ENCODE measurements at places on chromosomes 3 and 15.
A peak's percentile ranks its signal among the peaks of the same experiment; 100 is the strongest.

DNA sequence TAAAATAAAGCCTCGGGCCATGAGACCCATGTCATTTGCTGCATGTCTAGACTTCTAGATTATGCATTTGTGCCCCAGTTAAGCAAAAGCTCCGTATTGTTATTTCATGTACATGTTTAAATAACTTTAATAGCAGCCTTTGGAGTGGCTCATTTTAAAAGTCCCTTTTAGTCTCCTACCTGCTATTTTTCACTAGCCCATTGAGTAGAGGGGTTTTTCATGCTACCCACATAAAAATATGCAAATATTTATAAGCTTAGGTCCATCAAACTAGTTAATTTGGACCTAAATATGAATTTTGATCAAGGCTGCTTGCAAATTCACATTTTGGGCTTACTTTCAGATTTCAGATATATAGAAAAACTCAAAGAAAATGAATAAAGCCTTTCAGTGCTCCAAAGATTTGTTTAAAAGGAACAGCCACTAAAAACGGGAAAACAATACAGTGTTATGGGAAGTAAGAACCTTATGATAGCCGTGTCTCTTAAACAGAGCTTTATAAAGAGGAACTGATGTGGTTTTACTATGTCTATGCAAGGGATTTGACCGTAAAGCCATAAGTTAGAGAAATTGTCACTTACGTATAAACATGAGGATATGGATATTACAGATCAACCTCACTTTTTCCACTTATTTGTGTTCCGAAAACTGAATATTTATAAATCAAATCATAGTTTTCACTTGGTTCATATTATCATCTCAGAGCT, 30.0 kb downstream of the FILIP1L start:
- DNase-seq, result no peak

- no peak for DNase-seq
Measured at GRCh38 chr3:108578064-108578463, 11.2 kb downstream of the CIP2A start.

DNA sequence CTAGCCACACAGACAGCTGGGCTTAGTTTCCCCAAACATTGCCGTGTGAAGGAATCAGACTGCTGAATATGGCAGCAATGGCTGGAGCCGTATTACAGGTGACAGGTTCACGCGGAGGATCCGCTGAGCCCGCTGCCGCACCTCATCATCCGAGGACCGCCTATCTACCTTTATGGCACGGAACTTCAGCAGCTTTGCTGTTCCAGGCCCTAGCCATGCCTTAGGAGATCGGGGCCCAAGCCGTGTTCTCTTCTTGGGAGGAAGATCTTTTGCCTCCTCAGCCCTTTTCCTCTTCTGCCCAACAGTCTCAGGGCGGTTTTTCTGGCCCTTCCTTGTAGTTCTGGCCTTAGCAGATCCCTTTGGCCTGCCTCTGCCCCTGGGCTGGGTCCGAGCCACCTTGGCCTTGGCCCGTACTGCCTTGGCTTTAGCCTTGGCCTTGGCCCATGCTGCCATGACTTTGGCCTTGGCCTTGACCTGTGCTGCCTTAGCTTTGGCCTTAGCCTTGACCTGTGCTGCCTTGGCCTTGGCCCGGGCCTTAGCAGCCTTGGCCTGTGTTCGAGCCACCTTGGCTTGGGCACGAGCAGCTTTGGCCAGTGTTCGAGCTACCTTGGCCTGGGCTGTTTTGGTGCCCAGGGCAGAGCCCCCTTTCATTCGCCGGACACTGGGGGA, 3.2 kb downstream of the CCDC71 start:
- no peak for DNase-seq

DNA sequence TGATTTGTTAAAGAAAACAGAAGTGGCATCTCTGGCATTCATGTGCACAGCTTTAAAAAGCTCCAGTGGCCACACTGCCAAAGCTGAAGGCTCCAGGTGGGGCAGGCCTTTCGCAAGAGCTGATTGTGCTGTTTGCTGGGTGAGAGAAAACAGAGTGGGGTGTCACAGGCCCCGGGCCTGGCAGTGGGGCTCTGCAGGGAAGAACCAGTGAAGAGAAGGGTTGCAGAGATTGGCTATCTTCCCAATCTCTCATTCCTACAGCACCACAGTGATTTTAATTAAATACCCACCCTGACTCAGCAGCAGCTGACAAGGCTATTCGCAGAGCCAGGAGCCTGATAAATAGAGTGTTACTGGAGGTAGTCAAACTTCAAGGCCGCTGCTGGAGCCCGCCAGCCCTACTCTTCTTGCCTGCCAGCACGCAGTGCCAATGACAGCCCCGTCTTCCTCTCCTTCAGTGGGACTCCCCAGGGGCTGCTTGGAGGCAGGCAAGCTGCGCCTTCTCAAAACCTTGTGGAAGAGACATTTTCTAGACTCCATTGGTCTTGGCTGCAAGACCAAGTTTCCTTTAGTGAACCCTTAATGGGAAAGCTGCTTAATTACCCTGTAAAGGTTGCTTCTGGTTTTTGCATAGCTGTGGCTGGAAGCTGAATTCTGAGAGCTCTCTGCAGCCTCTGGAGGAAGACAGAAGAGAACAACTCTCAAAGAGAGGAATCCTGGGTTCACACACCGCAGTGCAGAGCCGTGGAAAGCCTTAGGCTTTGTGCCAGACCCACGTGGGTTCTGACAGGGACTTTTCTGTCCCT, 225.8 kb upstream of the SLCO3A1 start:
- no peak for DNase-seq

GRCh38 chr3:43624619-43625305, 3.0 kb upstream of the ANO10 start:
- no peak for DNase-seq

GRCh38 chr3:25532431-25533162, 104.5 kb downstream of the RARB start:
- DNase-seq, result no peak

DNA sequence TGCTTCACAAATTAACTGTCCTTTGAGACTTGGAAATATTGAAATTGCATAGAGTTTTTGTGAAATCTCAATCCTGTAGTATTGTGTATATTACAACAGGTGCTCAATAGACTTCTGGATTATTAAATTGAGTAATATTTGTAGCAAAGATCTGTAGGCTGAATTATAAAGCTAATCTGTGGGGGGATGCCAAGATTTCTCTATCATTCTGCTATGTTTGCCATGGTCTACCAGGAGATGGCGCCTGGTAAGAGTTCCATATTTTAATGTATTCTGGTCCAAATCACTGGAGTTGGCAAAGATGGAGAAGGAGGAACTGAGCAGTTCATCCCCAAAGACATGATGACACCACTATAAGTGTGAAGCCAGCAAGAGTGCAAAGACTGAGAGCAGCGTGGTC, 340.9 kb upstream of the TPRG1 start:
- DNase-seq, result no peak

DNA sequence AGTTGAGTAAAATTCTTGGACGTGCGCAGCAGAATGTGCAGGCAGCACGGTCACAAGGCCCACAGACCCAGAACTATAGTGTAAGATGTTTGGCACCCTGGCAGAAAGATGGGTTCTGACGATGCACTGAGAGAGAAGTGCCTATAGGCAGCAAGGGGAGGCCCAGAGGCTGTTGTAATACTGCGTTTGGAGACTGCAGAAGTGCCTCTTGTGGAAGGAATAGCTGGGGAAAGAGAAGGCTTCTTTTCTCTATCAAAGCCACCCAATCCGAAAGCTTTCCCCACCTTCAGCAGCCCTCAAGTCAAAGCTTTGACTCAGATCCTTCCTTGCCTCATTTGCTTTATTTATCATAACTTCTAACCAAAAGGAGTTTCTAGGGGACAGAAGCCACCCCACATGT, 5.2 kb upstream of the SIN3A start:
- no peak for DNase-seq

- peak; percentile 67 for DNase-seq
Measured at GRCh38 chr3:159763602-159764489, 224.8 kb upstream of the IL12A start.

DNA sequence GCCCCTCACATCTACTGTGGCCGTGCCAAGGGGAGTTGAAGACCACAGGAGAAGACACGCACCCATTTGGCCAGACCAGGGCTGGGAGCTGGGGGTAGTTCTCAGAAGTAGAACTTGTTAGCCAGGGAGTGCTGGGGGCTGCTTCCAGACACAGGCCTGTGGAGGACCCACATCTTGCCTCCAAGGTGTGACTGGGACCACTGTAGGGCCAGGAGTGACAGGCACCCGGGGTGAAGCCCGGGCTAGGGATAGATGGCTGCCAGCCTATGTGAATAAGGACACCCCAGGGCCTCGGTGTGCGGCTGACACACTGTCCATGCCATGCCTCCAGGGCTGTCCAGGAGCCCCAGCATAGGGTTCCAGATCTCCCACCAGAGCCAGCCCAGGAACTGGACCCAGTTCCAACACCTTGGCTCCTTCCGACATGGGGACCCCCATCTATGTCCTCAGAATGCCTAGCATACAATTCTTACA, 1.8 kb downstream of the ANPEP start:
- DNase-seq, result no peak

GRCh38 chr3:105944276-105944675, 75.5 kb upstream of the CBLB start:
- no peak for DNase-seq

- no peak for DNase-seq
Measured at GRCh38 chr3:10533737-10534023, 28.3 kb upstream of the ATP2B2 start.

GRCh38 chr15:95295896-95296625, 1034.4 kb upstream of the NR2F2 start:
- DNase-seq, result no peak

GRCh38 chr15:37638691-37639090, 295.7 kb upstream of the TMCO5A start:
- no peak for DNase-seq

- DNase-seq, result no peak
Measured at GRCh38 chr3:52193065-52193464, 4.9 kb upstream of the ALAS1 start.

GRCh38 chr3:44016818-44017217, 224.9 kb upstream of the TOPAZ1 start:
- DNase-seq, result no peak

DNA sequence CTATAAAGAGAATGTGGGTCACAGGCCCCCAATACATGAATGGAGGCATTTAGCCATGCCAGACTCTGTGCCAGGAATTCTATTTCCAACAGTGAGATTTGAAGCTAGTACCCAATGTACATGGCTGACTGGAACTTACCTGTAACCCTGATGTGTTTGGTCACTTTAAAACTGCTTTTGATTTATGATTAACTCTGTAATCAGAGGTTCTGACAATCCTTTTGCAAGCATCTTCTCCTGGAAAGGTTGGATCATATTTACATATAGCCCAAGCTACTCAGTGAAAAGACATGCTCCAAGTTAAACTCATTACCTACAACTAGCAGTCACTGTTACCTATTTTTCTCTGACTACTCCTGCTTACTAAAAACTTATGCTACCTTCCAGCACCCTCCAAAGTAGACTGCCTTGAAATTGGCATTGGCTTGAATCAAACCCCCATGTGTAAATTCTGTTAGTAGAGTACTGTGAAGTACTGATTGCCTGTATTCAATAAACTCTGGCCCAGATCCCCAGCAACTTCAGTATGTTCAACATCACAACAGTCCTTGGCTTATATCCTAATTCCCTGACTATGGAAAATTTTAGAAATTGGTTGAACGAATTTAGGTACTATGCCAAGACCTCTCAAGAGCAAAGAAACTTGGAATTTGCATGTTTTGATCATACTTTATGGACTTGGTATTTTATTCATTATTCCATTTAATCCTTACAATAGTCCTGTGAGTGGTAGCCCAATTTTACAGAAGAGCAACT, 665.6 kb upstream of the NECTIN3 start:
- no peak for DNase-seq

DNA sequence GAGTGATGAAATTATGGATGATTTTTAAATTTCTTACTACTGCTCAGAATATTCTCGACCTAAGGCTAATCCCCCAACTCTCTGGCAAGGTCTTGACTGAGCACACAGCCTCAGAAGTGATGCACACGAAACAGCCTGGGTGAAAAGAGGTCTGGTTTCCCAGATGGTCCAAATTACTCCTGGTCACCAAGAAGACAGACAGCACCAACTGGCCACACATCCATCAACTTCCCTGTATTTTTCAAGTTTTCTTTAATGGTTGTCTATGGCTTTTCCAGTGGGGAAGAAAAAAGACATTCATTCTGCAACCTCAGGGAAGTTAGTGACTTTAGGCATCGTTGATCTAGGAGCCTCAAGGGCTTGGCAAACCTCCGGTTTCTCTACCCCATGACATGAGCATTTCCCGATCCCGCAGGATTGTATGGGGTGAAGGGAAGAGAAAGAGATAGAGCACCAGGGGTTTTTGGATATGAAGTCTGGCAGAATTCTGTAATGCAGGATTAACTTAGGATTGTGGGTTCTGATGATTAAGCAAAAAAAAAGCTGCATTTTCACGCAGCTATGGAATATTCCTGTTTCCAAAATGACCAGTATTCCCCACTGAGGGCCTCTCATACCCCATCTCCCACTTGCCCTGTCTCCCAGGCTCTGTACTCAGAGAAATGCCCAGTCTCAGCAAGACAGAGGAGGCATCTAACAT, 62.2 kb downstream of the UMPS start:
- DNase-seq, result no peak

DNA sequence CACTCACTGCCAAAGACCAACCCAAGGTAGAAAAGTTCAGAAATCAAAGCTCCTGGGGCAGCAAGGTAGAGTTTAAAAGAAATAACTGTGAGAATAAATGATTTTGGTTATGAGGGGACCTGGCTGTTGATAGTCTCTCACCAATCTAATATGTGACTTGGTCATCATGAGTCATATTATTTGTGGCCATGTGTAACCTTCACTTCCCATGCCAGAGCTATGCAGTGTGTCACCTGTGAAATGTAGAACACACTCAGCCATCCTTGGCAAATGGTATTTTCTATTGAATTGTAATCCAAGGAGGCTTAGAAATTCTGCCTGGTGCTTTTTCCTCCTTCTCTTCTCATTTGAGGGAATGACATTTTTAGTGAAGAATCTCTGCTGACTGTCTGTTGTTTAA, 184.2 kb upstream of the STAC start:
- no peak for DNase-seq

DNA sequence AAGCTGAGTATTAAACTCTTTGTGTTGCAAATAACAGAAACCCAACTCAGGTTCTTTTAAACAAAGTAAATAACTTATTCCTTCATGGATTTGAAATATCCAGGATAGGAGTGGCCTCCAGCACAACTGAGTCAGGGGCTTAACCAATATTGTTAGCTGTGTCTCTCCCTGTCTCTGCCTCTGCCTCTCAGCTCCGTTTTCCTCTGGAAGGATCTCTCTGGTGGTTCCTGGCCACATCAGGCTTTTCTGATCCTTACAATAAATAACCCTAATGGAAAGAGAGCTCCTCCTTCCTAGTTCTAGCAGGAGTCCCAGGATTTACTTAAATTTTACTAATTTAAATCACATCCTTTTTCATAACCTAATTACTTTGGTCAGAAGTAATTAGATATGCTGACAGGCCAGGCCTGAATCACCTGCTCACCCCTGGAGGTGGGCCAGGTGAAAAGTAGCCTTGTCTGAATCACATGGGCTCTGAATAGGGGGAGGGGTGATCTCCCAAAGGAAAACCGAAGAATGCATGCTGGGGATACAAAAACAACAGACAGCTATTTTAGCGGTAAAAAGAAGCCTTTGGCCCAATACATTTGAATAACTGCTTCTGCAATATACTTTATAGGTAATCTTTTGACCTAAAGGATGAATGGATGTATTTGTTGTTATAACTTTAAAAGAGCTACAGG, 75.4 kb downstream of the REC114 start:
- DNase-seq, result no peak

- DNase-seq, result no peak
Measured at GRCh38 chr15:70361106-70361505, 263.4 kb upstream of the TLE3 start.
